Fibroblast of skin of back (primary cell): ENCODE measurements at places on chromosomes 3 and 15.
A peak's percentile ranks its signal among the peaks of the same experiment; 100 is the strongest.

DNA sequence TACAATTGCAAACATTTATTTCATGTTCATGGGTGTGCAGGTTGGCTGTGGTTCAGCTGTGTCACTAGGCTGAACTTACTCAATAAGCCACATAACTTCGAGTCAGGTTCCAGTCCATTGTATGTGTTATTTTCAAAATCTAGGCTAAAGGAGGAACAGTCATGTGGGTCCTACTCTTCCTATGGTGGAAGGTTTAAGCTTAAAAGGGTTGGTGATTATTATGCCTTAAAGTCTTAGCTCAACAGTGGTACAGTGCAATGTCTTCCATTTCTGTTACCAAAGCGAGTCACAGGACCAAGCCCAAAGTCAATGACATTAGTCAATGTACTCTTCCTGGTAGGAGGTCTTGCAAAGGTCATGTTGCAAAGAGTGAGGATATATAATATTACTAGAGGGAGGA lies 78.2 kb downstream of the ATG7 start:
- DNase-seq: peak; percentile 65

DNA sequence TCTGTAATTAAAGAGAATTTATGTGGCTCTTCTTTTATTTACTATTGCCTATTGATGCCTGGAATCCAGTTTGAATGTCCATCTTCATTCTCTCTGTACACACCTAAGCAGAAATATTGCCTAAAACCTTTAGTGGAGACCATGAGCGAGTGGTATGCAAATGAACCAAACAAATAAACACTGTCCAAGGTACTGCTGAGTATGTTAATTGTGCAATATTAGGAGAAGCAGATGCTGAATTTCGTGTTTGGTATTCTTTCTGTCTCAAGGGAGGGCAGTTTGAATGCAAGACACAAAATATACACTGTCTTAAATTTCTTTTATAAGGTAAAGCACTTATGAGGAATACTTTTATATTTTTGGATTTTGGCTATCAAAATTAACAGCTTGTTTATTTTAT lies 440.9 kb downstream of the RBMS3 start:
- DNase-seq: no peak

GRCh38 chr3:56282341-56282740 lies 185.9 kb downstream of the ERC2 start:
- DNase-seq: peak; percentile 26

DNA sequence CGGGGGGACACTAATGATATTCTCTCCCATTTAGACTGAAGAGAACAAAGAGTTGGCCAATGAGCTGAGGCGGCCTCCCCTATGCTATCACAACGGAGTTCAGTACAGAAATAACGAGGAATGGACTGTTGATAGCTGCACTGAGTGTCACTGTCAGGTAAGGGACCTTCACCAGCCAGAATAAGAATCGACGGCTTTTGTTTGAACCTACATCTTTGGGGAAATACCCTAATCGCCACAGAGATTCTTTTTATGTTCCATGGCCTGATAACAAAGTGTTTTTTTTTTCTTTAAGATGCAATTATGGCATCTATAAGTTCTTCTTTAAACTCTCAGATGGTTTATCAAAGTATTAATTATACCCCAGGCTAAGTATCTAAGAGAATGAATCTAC lies 3.4 kb downstream of the THBS1 start:
- no peak for DNase-seq

DNA sequence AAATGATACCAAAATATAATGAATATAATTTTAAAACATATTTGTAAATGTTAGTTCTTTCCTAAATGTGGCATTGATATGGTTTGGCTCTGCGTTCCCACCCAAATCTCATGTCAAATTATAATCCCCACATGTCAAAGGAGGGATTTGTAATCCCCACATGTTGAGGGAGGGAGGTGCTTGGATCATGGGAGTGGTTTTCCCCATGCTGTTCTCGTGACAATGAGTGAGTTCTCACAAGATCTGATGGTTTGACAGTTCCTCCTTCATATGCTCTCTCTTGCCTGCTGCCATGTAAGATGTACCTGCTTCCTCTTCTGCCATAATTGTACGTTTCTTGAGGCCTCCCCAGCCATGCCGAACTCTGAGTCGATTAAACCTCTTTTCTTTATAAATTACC lies 12.0 kb downstream of the CGGBP1 start:
- no peak for DNase-seq

- peak; percentile 89 for DNase-seq
Measured at GRCh38 chr3:149969110-149969939, 1.4 kb downstream of the PFN2 start.

DNA sequence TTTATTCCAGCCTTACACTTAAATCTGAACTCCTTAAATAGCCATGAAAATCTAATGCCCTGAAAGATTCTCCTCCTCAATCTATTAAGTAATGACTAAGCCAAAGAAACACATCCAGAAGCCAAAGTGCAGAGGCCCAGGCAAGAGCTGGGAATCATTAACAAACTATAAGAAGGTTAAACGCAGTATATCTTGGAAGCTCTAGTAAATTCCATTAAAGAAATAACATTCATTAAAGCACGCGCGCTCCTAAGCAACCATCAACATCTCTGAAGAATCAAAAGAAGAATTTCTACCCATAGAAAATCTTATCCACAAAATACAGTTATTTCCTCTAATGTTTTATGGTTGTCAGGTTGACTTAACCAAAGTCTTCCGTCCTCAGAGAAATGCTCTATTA lies 29.5 kb downstream of the MB21D2 start:
- DNase-seq: peak; percentile 45

DNA sequence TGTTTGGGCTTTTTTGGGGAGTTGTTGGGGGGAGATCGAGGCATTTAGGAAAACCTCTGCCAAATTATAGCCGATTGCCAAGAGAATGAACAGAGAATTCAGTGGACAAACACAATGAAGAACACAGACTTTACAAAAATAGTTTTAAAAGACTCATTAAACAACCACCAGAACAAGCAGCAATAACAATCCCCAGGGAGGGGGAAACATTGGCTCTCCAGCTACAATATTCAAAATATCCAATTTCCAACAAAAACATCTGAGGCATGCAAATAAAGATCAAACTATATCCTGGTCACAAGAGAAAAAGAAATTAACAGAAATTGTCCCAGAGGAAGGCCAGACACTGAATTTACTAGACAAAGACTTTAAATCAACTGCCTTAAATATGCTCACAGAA lies 24.5 kb upstream of the ANKRD28 start:
- DNase-seq: peak; percentile 16

DNA sequence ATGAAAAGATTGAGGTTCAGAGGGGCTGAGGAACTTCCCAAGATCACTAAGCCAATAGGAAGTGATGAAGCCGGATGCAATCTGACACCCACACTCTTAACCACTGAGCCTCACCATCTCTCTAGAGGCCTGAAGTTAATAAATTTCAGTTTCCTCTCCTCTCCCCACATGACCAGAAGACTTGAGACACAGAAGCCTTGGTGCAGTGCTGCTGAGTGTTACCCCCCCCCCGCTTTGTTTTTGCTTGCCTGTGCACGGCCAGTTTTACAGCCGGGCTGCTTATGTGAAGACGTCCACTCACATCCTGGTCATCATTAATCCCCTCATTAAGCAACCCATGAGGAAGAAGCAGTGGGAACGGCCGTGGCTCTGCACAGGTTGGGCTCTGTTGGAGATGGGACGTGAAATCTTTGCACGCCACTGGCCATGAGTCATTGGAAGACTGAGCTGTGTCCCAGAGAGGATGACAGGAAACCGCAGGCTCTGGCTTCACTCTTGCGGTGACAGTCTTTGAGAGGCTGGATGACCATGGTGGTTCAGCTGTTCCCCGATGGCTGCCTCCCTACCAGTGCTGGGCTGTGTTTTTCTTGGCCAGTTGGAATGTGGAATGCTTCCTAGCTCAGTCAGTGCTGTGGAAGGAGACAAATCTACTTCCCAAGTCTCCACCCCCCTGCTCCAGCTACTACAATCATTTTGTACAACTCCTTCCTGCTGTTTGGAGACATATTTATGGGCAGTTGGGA lies 232.6 kb upstream of the LRTM1 start:
- DNase-seq: peak; percentile 100

DNA sequence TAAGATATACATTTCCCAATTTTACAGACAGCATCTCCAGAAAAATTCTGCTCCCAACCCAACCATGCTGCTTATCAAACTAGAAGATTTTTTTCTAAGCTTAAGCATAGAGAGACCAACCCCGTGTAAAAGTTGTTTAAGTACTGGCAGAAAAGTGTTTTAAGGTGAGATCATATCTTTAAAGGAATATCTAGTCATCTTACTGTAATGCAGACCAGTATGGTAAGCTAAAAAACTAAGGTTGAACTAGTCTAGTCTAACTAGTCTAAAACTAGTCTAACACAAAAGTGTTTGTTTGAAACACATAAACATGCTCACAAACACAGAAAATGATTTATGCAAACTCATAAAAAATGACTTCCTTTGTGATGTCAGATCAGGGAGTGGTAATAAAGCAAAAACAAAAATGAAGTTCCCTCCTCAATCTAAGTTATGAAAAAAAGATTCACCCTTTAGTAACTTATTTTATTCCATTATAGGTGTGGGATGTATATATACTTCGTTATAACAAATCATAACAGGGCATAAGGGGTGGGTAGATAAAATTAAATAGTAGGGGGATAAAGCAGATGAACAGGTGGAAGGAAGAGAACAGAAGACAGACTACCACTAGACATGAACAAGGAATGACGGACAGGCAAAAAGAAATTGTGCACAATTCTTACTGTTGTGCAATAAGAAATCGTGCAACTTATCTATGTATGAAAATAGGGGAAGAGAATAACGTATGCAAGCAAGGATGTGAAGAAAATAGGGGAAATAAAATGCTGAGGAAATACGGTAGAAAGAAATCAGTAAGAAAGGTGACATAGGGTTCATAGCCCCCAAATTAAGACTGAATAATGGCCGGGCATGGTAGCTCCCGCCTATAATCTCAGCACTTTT lies 10.0 kb downstream of the MYO5A start:
- DNase-seq: peak; percentile 27

DNA sequence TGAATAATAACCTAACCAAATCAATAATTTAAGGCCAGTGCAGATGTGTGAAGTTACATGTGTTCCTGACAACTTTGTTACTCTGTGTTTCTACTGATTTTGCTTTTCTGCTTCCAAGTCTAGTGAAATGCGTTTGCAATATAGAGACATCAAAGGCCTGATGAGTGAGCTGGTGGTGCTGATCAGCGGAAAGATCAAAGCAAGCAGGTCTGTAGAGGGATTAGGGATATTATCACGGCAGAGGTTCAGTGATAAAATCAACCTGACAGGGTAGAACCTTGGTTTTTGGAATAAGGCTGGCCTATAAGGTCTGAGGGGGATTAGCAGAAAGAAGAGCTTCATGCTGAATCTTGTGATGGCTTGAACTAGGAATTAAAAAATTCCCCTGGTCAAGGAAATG lies 111.7 kb downstream of the EDEM1 start:
- no peak for DNase-seq

- no peak for DNase-seq
Measured at GRCh38 chr15:76871930-76872329, 33.2 kb downstream of the SCAPER start.

GRCh38 chr3:4999531-5000184 lies 20.4 kb downstream of the BHLHE40 start:
- DNase-seq: no peak

DNA sequence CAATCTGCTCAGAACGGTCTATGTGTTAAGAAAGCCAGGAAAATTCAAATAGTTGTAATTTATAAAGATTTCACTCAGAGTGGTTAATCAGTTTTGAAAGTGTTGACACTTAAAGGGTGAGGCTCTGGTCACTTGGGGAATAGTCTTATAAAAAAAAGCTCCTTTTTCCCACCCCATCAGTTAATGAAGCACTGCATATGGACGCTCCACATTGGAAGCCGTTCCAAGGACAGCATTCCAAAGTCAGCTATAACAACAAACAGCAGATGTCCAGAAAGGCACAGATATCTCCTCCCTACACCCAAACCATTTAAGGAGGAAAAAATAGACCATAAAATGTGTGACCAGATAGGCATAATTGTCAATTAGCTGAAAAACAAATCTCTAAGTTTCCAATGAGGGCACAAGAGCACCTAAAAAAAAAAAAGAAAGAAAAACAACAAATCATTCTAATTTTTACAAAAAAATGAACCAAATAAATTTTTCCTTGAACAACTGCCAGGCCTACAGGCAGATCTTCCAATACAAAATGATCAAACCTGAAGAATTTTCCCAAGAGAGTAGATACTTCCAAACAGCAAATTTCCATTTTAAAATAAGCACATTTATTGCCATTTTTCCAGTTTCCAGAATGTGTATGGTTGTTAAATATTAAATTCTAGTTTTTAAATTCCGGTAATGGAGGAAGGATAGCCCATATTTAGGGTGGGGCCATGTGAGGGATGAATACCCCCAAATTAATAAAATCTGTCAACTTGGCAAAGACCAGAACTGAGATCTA lies 198.3 kb downstream of the ERC2 start:
- peak; percentile 70 for DNase-seq

DNA sequence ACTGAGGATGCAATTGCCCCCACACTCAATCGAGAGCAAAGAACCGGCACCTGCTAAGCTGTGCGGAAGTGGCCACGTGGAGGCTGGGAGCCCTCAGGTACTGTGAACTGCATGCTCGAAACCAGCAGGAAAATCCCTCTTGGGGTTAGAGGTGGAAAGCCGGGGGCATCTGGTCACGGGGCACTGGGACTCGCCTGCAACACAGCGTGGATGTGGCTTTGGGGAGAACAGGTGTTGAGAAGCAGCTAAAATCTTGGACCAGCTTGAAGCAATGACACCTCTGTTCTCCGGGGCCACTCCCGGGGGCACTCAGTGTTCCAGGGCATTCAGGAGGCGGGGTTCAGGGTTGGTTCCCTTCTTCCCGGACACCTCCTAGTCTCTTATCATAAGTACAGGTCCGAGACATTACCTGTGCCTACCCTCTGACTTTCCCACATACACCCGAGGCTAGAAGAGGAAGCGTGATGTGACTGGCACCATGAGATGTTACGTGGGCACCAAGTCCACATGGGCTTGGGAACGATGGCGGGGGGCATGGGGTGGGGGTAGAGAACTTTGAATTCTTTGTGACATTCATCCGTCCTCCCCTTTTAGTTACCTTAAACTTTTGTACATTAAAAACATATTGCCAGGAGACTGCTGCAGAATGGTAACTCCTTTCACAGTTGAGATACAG lies 172.0 kb downstream of the ADAMTS17 start:
- no peak for DNase-seq

DNA sequence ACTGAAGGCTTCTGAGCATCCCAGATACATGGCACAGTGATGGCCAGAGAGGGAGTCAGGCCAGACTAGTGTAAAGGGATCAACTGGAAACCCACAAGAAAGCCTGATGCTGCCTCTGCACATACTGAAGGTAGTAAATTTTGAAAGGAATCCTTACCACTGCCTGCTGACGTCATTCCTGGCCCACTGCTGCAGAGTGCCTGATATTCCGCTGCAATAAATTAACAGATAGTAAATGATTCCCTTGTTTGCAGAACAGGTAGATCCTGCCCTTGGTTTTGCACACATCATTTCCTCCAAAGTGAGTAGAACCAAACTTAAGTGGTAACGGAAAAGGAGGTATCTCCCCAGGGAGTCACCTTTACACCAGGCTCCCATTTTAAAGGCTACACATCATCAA lies 146.7 kb downstream of the FBN1 start:
- no peak for DNase-seq
